Kidney glomerular epithelial cell (primary cell): ENCODE measurements at places on chromosomes 16 and 17.

GRCh38 chr16:5225931-5226655 is 128.5 kb upstream of the EEF2KMT start:
- DNase-seq = no peak

- no peak for DNase-seq
Measured at GRCh38 chr17:82802075-82802780, 37.6 kb downstream of the ZNF750 start.

- no peak for DNase-seq
Measured at GRCh38 chr16:16014329-16015224, 65.2 kb downstream of the ABCC1 start.

- no peak for DNase-seq
Measured at GRCh38 chr17:51833620-51834019, 324.9 kb downstream of the CA10 start.

DNA sequence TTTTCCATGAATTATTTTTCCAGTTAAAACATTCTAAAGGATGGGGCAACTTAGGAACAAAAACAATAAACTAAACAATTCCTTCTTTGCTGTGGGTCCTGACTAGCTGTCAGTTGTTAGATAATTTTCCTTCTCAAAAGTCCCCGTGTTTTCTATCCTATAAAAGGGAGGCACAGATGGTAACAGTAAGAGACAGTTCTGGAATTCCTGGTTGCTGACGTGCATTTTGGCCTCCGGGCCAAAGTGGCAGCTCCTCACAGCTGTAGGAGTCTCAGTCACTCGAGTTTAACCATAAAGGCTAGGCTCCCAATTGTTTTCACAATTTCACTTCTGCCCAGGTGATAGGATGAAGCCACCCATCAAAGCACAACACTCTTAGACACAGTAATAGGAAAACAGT is 77.0 kb upstream of the ZNF423 start:
- peak; percentile 30 for DNase-seq

GRCh38 chr16:65196420-65197075 is 74.7 kb upstream of the CDH11 start:
- no peak for DNase-seq

DNA sequence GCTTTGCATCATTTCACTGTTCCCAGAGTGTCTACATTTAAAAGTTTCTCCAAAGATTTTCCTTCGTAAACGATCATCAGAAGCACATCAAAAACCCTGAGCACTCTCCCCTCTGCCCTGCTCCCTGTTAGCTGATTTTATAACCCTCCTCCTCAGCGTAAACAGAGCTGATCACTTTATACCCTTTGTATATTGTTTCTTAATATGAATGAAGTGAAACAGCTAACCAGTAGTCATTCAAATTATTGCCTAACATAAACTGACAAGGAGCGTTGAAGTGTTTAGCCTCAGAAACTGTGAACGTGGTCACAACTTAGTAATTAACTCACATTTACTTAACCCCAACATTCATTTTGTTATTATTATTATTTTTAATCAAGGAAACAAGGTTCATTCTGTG is 160.0 kb upstream of the FOXF1 start:
- DNase-seq = no peak

GRCh38 chr16:87850009-87851006 is 19.0 kb downstream of the SLC7A5 start:
- DNase-seq = peak; percentile 8

DNA sequence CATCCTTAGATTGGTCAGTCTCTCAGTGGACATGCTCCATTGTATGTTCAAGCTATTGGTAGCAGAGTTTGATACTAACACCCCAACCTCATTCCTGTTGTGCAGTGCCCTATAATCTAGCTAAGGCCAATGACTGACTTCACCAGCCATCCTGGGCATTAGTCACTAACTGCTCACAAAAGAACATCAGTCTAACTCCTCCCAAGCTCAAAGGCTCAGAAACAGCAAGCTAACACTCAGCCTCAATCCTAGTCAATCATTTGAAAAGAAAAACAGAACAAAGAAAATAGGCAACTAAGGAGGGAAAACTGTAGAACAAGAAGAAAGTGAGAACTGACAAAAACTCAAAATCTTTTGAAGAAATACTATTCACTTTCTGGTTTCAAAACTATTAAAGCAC is 199.1 kb upstream of the C17orf78 start:
- DNase-seq = peak; percentile 91

DNA sequence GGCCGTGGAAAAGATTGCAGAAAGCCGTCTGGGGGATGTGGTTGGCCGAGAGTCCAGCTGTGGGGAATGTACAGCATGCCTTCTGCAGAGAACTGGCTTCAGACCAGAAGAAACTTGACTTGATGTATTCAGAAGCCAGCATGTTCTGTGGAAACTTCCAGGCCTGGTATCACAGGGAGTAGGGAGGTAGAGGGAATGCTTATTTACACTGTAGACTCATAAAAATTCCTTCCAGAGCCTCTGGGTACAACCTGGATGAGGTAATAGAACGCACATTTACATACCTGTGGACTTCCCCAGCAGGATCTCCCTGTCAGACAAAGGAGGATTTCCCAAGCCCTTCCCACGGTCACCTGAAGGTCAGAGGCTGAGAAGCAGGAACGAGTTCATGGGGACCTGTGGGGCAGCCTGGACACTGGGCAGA is 11.8 kb upstream of the GAS7 start:
- DNase-seq = no peak

DNA sequence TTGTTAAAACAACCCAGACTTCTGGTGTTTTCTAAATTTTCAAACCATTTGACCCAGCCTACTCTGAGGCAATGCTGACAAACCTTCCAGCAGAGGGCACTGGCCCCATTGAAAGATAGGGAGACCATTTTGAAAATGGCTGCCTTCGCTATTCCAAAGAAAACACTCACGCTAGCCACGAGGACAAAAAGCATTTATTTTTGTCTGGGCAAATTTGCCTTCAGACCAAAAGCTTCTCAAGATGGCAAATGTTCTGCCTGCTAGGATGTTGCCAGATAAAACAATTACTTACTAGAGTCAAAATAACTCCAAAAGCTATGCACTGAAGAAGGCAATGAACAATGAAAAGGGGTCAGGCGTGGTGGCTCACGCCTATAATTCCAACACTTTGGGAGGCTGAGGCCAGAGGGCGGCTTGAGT is 296.7 kb upstream of the IRX5 start:
- DNase-seq = no peak

GRCh38 chr17:56994009-56994792 is 16.3 kb downstream of the SCPEP1 start:
- no peak for DNase-seq

GRCh38 chr17:43402078-43402477 is 3.3 kb downstream of the ARL4D start:
- peak; percentile 52 for DNase-seq

DNA sequence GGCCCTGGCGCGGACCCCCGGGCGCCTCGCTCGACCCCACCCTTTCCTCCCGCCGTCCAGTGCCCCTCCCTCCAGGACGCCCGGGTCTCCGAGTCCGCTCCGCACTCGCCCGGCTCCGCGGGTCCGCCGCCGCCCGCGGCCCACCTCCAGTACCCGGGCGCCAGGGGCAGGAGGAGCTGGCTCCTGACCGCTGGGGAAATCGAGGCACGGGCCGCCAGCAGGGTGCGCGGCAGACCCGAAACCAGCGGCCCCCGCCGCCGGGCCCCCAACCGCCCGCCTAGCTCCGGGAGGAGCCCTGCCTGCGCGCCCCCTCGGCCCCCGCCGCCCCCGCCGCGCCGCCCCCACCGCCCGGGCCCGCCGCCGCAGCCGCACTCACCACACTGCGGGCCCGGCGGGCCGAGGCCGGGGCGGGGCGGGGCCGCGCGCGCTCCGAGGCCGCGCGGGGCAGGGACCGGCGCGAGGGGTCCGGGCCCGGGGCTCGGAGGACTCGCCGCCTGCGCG is 333 bp downstream of the MAFG start:
- DNase-seq = no peak

GRCh38 chr17:43820759-43821158 is 12.2 kb downstream of the MPP3 start:
- DNase-seq = no peak

DNA sequence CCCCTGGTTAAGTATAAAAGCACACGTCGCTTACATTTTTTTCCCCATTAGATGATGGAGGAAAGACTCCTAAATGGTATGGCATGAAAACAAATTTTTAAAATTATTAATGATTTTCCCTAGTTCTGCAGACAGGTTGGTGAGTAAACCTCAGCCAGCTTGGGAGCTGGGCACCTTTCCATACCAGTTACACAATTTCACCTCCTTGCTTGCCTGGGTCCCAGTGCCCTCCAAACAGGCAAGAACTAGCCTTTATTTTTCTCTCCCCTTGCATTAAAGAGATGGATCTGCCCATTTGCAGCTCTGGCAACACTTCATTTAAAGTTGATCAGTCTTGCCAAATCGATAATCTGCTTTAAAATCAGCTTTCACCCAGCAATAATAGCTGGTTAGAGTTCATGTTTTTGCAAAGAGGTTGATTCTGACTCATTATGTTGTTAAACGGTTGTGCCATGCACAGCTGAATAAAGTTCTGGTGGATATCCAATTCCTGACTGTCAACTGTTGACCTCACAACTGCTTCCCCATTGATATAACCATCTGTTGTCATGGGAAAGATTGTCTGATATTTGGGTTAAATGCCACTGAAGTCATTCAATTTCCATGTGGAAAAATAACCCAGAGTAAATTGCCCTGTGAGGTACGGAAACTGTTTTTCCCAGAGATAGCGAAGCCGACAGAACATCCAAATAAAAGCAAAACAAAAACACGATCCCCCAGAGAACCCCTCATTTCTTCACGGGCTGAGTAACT is 1.3 kb downstream of the C17orf58 start:
- DNase-seq = peak; percentile 70

- DNase-seq = no peak
Measured at GRCh38 chr17:79952901-79953300, 82.8 kb downstream of the TBC1D16 start.

DNA sequence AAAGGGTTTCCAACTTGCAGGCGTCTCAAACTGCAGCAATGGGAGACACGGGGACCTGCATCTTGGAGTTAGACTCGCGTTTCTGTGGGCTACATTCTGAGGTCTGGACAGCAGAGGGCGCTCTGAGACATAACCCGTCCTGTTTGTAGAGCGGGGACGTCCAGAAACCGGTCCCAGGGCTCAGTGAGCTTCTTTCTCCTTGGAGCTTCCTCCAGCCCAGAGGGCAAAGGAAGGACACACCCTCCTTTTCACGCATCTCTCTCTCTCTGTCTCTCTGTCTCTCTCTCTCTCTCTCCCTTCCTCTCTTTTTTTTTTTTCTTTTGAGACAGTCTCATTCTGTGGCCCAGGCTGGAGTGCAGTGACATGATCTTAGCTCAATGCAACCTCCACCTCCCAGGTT is 19.8 kb downstream of the COX4I1 start:
- peak; percentile 37 for DNase-seq

- DNase-seq = no peak
Measured at GRCh38 chr16:48555155-48555554, 54.8 kb downstream of the N4BP1 start.

DNA sequence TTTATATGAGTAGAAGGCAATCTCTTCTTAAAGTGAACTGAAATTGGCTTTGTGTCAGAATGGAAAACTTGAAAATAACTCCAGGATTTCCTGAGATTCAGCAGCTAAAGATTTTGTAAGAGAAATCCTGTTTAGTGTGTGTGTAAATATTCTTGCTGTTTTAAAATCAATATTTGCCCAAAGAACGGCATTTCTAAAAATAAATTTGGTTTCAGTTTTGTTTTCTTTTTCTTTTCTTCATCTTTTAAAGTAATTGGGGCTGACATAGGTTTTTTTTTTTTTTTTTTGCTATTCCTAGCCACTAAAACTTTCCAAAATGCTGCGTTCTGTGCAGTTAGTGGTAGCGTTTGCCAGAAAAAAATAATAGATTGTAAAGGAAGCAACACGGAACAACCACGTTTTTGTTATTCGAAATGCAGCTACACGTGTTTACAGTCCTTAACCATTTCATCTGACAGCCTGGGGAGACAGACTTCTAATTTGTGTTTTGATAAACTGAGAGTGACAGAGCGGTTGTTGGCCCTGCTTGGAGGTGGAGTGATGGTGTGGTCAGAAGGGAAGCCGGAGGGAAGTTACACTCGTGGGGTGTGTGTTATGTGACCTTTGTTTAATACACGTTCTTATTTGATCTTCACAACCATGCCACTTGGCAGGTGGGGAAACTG is 21.6 kb upstream of the SMPD3 start:
- DNase-seq = no peak

- DNase-seq = no peak
Measured at GRCh38 chr17:73861543-73861942, 217.3 kb upstream of the SDK2 start.

GRCh38 chr17:62189377-62189776 is 124.3 kb upstream of the MED13 start:
- no peak for DNase-seq

DNA sequence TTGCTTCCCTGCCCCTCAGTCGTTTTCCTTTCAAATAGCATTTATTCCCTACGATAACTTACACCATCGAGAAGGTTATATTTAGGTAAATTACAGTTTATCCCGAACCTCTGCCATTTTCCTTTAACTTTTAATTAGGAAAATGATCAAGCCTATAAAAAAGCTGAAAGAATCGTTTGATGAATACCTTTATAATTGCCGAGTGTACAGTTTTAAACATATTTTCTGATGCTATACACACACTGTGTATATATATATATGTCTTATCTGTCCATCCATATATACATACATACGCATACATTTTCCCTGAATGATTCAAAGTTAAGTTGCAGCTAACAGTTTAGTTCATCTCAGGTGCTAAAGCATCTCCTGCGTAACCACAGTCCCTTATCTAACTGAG is 56.6 kb upstream of the CRISPLD2 start:
- no peak for DNase-seq

GRCh38 chr16:54425681-54426552 is 139.3 kb upstream of the IRX3 start:
- no peak for DNase-seq

DNA sequence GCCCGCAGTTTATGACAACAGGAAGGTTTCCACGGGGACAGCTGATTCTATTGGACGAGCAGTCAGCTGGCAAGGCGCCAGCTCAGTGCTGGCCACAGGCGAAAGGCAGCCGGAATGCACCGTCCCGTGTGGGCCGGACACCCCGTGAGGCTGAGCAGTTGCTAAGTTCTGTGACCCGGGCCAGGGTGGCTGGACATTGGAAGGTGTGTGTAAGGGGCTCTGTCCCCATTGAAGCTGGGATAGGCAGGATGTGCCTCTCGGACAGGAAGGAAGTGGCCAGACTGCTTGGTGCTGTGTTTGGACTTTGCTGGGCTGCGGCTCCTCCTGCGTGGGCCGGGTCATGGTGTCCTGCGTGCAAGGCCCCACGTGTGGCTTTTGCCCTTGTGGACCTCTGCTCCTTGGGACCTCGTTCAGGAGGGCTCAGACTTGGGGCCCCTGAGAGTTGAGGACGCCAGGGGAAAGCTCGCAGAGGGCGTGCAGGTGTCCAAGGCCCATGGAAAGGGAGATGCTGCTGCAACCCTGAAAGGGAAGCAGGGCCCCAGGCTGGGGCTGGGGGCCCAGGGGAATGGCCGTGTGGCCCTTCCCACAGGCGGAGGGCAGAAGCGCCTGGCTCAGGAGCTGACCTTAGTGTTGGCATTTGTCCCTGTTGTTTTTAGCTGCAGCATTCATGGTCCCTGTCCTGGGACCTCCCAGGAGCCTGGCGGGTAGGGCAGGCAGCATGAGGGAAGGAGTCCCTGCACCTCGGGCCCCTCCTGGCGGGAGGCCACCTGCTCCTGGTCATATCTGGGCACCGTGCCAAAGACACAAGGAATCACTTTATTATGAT is 10.0 kb downstream of the BAIAP2 start:
- peak; percentile 72 for DNase-seq
